Stimulated activated CD4-positive, alpha-beta T cell treated with anti-CD3 and anti-CD28 coated beads, TNF-alpha, amount 100 ng/mL, for 48 hours (primary cell): ENCODE measurements at places on chromosomes 6 and 20.

DNA sequence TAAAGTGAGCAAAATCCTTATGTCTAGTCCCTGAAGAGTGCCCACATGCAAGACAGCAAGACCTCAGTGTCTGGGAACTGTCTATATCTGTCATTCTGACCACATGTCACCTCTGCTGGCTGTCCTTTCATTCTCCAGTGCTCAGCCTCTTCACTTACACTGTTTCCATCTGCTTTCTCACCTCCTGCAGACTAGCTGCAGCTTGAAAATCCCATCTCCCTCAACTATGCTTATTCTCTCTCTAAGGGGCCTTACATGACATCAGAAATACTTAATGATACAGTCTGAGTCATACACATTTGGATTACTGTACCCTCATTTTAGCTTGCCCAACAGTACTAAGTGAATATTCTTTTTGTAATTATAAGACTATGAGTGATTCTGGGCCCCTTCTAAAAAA lies 587.8 kb downstream of the EPM2A start:
- DNase-seq = no peak

- DNase-seq = no peak
Observed at GRCh38 chr6:48919555-48919954, 543.5 kb downstream of the MMUT start.

GRCh38 chr6:26327450-26328264 lies 37.3 kb upstream of the BTN3A2 start:
- no peak for DNase-seq

- DNase-seq = no peak
Observed at GRCh38 chr6:135145063-135145800, 35.9 kb upstream of the MYB start.

GRCh38 chr20:16712511-16712947 lies 17.3 kb upstream of the SNRPB2 start:
- no peak for DNase-seq

GRCh38 chr20:44651434-44651683 lies 140 bp downstream of the ADA start:
- no peak for DNase-seq

DNA sequence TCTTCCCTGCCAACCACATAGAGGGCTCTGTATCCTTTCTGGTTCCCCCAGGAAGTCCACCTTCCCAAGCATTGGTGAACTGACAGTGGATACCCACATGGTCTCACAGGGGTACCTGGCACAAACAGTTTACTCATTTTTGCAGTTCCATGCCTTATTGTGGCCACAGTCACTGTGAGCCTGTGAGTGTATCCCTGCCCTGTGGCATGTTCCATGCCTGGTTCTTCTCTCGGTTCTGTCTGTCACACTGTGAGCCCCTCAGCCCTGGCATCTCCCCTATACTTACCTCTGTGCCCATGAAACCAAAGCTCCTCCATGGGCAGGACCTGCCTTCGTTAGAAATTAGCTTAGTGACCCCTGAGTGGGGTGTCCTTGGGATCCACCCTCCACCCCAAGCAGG lies 107.8 kb downstream of the TOX2 start:
- no peak for DNase-seq

- DNase-seq = no peak
Observed at GRCh38 chr20:23121751-23122320, 35.7 kb upstream of the CD93 start.

GRCh38 chr20:36526521-36527011 lies 14.8 kb upstream of the MYL9 start:
- DNase-seq = no peak

DNA sequence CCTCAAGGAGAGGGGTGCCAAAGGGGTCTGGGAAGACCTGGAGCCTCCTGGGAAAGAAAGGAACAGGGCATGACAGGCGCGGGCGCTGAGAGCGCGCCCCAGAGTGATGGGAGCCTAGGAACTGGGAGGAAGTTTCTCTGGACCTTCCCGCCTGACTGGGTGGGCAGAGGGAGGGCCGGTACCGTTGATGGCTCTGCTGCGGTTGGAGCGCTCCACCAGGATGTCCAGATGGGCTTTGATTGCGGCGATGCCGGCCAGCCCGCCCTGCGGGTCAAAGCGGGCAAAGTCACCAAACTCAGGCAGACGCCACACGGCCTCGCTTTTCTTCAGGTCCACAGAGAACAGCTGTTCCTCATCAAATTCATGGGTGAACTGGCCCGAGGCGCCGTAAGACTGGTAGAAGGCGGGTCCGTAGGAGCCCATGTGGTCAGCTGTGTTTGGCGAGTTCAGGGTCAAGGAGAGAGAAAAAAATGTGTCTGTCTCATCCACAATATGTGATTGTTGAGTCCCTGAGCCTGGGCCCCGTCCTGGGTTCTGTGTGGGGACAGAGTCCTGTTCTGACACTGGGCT lies 1.5 kb downstream of the HLA-DOA start:
- DNase-seq = no peak

DNA sequence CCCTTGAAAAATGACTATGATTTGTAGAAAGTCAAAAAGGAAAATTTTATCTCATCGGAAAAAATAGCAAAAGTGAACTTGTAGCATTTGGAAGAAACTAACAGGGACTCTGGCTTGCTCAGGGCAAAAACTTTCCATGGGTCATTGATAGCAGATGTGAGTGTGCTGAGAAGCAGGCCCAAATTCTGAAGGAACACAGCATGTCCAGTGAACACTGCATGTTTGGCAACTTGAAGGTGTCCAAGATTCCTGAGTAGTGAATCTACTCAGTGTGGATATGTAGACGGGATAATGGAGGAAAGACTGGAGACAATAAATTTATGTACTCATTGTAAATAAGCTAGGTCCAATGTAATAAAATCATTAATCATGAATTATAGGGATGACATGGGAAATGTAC lies 8.2 kb downstream of the SLC17A2 start:
- no peak for DNase-seq

DNA sequence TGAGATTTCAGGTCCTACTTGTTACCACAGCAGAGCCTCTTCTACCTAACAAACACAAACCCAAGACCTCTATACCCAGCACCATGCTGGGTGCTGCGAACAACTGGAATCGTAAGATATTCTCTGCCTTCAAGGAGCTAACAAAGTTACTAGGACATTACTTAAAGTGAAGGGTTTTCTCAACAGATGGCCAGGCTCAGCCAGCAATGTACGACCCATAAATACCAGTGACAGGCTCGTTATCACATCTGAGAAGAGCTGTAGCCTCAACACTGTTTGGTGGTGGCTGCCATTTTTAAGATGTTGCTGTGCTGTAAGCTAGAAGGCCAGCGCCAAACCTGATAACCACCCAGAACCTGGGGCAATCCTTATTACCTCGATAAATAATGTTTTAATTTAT lies 406.5 kb downstream of the KIF16B start:
- no peak for DNase-seq

DNA sequence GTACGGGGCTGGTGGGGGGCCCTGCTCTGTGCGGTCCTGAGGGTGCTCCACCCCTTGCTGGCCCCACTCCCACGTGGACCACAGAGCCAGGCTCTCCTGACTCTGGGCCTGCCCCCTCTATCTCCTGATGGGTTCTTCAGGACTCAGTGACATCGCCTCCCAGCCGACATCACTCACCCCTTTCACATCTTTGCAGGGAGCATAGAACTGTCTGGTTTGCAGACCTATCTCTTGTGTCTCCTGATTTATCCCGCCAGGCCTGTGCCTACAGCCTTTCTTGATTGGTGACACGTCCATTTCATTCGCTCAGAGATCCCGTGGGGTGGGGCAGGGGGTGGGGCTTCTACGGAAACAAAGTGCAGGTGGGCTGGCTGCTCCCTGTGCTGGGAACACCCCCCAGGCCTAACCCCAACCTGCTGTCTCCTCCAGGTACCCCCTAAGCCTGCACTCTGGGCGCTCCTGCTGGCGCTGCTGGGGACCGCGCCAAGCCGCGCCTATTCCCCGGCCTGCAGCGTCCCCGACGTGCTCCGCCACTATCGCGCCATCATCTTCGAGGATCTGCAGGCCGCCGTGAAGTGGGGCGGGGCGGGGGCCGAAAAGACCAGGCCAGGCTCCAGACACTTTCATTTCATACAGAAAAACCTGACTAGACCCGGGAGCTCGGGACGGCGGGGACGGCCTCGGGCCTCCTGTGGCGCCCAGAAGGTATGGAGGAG lies 1.7 kb downstream of the C20orf204 start:
- no peak for DNase-seq

DNA sequence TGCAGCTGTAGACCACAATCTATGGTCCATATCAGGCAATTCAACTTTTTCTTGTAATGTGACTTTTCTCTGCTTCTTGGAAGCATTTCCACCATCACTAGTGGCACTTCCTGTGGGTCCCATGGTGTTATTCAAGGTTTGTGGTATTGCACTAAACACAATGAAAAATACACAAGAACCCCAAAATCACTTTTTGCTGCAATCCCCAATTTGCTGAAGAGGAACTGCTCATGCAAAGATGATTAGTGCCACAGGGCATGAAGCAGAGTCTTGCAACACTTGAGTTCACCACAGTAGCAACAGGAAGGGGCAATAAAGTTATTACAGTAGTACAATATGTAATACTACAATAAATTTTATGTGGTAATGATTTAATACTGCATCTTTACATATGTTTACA lies 16.8 kb upstream of the TAAR1 start:
- no peak for DNase-seq

- DNase-seq = no peak
Observed at GRCh38 chr6:43846556-43846955, 76.5 kb downstream of the VEGFA start.

DNA sequence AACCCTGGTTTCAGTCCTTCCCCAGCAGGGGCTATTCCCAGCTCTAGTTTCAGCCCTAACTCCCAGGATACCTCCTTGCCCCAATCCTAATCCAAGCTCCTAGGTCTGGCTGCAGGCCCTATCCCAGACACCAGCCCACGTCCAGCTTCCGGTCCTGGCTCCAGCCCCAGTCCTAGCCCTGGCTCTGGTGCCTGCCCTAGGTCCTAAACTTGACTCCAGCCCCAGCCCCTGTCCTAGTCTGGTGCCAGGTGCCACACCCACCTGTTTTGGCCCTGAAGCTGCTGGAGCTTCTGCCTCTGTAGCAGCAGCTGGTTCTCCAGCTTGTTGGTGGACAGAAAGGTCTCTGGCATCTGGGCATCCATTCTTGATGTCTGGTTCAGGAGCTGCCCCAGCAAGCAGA lies 28.1 kb downstream of the ANGPT4 start:
- DNase-seq = no peak

GRCh38 chr6:33061987-33062386 lies 11.5 kb downstream of the HLA-DPA1 start:
- DNase-seq = no peak

DNA sequence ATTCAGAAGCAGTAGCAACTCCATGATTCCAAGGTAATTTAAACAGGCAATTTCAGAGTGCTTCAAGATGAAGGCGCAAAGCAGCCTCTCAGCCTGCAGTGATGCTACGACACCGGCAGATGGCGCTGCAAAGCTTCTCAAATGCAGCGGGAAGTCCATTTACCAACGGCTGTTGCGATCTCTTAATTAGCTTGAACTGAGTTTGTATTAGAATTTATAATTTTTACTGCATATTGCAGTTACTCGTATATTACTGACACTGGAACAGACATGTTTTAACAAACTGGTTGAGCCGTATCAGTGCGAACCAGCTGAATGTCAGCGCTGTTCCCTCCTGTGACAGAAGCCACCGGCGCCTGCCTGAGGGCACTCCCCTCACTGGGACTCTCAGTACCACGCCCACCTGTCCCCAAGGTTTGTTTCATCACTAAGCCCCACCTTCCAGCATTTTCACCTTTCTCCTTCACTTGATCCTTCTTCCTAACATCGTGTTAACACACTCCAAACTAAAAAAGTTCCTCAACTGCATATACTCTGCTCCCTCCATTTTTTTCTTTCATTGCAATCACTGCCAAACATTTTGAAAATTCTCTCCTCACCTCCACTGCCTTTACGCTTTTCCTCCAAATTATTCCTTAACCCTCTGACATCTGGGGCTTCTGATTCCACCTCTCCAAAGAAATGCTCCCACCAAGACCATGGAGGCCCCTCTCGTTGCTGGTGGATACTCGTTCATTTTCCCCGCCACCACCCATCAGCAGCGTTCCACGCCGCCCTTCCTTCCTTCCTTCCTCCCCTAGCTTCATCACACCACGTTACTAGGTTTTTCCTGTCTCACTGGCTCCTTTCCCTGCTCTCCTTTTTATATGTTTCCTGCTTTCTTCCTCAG lies 14.5 kb downstream of the GNL1 start:
- DNase-seq = peak; percentile 64

DNA sequence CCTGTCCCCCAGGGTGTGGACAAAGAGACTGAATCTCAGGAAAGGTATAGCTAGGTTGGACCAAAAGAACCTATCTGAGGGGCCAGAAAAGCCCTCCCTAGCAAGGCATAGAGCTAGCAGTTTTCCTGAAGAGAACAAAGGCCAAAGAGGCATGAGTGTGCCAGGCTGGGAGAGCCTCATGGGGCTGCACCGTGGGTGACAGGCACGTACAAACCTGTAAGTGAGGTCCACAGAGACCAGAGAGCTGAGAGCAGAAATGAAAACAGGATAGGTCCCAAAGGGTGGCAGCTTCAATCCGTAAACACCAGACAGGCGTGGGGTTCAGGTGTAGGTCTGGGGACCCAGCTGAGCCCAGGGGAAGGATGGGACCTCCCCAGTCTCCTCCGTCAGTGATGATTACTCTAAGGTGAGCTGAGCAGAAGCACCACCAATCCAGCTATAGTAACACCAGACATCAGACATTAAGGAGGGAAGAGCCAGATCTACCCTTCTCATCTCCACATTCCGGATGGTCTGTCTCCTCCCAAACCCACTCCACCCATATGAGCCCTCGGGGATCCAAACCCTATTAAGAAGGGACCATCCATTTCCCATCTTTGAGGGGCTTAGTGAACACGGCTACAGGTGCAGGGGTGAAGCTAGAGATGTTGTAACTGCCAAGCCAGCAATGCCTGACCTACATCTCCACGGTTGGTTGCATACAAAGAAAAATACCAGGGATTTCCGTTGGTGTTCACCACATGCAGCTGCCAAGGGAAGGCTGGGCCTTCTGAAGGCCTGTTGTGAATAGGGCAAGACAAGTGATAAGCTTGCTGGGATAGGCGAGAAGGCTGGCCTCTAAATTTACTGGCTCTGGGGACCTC lies 38.3 kb downstream of the BCL2L1 start:
- DNase-seq = no peak

DNA sequence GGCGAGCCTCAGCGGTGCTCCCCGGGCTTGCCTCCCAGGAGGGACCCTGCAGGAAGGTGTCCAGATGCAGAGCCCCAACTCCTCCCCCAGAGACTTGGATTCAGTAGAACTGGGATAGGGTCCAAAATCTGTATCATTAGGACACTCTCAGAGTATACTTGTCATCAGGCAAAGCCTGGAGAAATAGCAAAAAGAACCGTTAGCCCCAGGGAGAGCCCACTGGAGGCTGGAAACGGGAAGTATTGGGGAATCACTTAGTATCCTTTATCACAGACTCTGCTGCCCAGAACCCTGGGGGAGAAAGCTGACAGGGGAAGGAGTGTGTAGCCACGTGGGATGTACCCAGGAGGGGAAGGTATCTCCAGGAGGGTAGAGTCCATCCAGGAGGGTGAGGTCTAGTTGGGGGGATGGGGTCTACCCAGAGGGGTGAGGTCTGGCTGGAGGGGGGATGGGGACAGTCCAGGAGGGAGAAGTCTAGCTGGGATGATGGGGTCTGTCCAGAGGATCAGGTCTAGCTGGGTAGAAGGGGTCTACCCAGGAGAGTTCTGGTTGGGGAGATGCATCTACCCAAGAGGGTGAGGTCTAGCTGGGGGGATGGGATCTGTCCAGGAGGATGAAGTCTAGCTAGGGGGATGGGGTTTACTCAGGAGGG lies 107.2 kb downstream of the LY86 start:
- no peak for DNase-seq
